ENCODE measurements at places on chromosomes 16 and 17.

DNA sequence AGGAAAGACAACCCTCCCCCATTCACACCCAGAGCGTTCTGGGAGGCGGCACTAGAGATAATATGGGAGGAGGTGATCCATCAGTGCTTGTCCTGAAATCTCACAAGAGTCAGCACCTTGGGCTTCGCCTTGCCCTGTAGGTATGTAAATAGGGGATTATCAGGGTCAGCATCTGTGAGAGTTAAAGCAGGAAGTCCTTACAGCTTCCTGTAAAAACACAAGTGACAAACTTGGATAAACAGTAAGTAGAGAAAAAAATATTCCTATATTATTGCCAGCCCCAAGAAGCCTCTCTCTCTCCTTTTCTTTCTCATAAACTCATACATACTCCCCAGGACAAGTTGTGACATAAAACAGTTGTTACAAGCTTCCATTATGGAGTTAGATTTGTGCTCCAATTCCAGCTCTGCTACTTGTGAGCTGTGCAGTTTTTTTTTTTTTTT lies 187.7 kb downstream of the MAF start:
- no peak for DNase-seq

DNA sequence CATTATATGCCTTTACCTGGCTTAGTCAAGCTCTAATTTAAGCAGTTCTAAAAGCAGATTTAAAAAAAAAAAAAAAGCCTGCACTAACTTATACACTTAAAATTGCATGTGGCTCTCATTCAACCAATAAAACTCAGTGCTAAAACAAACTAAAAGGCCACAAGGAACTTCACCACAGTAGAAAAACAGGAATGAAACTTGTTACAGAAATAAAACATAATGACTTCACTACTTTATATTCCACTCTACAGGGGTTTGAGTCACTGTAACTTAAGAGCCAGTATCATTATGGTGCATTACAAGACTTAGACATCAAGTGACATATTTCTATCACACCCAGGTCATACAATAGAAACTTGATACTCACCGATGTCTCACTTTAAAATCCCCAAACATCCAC lies 11.1 kb downstream of the CA10 start:
- no peak for DNase-seq

DNA sequence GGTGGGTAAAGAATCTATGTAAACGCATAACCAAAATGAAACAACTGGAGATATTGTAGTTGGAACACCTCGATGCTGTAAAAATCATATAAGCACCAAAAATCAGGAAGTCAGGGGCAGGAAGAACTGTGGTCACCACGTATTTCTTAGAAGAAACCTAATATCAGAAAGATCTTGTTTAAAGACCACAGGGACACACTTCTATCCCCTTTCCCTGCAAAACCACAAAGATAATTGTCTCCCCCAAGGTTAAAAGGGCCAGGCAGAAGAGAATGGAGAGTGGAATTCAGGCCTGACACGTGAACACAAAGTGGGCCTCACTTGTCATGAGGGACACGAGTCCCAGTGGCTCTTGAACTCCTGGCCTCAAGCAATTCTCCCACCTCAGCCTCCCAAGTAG lies 68.1 kb downstream of the GSG1L start:
- no peak for DNase-seq

DNA sequence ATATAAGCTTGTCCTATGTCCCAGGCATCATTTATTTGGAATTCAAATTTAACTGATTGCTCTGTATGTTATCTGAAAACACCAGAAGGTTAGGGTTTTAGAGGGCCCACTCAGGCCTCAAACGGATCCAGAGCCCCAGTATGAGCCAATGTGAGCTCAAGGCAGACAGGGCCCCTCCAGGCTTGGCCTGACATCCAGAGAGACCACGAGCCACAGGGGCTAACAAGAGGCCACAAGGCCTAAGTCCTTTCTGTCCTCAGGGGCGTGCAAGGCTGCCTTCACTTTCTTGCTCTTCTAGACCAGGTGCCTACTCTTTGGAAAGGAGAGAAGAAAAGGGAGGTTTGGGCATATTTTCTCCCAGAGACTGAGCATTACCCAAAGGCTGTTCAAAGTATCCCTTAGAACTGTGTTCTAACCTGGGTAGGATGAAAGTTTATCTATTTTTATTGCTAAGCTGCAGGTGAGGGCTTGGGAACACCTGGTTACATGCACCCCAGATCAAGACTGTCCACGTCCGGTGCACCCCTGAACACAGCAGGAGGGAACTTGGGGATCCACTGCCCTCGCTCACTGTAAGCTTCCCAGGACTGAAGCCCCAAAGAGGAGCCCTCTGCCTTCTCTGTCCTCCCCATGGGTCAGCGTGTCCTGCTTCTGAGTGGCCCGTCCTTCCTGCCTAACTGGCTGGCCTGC lies 1.5 kb upstream of the ENGASE start:
- no peak for DNase-seq

GRCh38 chr16:84331998-84332780 lies 36.1 kb upstream of the ATP2C2 start:
- DNase-seq: no peak

DNA sequence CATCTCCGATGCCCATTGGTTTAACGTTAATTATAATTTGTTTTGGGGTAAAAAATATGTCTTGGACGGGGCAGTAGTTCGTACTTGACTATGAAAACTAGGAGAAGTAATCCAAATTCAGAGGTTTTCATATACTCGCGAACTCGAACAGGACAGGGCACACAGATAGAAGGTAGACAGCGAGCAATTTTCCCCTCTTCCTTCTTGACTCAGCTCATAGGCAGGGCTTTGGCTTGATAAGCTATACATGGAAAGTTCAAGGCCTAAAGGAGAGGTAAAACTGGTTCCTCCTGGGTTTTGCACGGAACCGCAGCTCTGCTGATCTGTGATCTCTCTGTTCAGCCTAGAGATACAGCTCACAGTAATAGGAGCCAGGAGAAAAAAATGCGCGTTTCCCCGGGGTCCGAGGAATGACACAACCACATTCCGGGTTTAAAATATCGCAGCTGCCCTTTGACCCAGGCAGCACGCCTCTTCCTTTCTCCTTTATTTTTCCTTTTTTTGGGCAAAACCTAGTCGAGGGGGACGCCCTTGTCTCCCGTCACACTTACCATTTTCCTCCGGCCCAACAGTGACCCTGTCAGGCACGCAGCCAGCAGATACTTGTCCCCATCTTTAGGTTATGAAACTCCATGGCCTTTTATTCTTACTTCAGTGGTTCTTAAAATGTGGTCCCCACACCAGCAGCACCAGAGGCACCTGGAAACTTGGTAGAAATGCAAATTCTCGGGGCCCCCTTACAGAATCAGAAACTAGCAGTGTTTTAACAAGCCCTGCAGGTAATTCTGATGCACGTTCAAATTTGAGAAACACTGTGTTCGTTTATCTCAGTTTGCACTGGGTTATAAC lies 1.7 kb upstream of the LASP1 start:
- no peak for DNase-seq

DNA sequence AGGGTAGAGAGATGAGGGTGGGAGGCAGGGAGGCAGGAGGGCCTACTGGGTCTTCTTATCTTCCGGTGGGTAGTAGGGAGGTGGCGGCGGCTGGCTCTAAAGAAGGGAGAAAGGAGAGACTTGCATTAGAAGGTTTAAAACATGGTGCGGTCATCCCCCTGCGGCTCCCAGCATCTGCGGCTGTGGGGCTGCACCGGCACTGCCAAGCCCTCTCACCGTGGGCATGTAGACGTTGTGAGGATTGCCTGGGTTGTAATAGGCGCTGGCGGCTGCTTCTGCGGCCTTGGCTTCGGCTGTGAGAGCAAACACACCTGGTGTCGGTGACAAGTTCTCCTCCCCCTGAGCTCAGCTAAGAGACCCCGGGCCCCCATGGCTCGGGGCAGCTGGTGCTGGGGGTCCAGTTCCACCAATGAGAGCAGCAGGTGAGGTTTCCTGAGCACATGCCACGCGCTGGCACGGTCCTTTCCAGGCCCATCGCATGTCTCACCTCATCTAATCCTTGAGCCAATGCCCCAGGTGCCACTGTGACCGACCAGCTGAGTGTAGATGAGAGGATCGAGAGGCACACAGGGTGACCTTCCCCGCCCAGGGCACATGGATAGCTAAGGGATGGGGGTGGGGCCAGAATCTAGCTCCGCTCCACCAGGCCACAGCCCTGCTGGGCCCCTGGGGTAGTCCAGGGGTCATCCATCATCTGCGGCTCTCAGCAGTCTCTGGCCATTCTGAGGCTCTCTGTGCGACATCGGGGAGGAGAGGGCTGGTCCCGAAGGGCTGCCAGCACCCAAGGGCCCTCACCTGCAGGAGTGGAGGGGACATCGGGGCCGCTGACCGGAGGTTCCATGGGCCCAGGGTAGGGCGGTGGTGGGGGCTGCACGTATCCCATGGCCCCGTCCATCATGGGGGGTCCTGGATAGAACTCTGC lies 2.7 kb upstream of the UNC13D start:
- DNase-seq: no peak

- no peak for DNase-seq
Measured at GRCh38 chr16:85554889-85555718, 58.0 kb upstream of the GSE1 start.

GRCh38 chr16:87240211-87241136 lies 76.7 kb downstream of the C16orf95 start:
- DNase-seq: no peak

GRCh38 chr17:50710025-50710424 lies 2.3 kb upstream of the ANKRD40 start:
- no peak for DNase-seq

- DNase-seq: no peak
Measured at GRCh38 chr16:6484935-6485334, 847.7 kb upstream of the RBFOX1 start.

- DNase-seq: no peak
Measured at GRCh38 chr17:18321309-18321708, 6.2 kb downstream of the SMCR8 start.

DNA sequence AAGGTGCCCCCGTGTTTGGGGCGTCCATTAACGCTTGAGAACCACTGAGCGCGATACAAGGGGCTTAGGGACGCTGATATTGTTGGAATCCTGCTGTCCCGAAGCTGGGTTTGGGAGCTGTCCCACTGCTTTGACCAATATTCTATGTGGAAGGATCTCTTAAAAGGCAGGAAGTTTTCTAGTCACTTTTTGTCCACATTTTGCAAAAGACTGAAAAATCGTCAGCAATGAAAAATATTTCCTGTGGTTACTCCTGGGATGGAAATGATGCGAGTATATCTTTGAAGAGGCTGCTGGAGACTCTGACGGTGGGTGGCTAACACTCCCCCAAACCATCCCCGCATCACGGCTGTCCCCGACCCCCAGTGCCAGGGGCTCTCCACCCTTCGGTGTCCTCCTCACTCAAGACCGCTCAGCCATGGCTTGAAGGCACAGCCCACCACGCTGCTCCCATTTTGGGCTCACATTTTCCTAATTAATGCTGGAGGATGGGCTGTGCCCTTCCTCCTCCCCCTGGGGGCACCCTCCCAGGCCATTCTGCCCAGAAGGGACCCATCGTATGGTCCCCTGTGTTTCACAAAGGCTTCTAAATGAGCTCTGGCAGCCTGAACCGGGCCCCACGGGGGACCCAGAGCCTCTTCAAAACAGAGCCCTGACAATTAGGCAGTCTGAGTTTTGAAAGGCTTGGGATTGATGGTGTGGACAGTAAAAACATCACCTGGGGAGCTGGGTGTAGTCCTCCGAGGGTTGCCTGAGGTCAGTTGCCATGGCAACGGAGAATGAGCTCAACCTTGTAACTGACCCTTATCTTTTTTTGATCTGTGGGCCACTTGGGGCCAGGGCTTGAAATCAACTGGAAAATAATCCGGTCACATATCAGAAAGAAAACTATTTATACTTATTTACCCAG lies 158.6 kb downstream of the C16orf78 start:
- no peak for DNase-seq

GRCh38 chr17:38897176-38897575 lies 27.3 kb downstream of the LASP1 start:
- no peak for DNase-seq

- no peak for DNase-seq
Measured at GRCh38 chr17:32285306-32285705, 19.7 kb downstream of the RHBDL3 start.

GRCh38 chr17:78515480-78515879 lies 61.7 kb downstream of the DNAH17 start:
- no peak for DNase-seq

DNA sequence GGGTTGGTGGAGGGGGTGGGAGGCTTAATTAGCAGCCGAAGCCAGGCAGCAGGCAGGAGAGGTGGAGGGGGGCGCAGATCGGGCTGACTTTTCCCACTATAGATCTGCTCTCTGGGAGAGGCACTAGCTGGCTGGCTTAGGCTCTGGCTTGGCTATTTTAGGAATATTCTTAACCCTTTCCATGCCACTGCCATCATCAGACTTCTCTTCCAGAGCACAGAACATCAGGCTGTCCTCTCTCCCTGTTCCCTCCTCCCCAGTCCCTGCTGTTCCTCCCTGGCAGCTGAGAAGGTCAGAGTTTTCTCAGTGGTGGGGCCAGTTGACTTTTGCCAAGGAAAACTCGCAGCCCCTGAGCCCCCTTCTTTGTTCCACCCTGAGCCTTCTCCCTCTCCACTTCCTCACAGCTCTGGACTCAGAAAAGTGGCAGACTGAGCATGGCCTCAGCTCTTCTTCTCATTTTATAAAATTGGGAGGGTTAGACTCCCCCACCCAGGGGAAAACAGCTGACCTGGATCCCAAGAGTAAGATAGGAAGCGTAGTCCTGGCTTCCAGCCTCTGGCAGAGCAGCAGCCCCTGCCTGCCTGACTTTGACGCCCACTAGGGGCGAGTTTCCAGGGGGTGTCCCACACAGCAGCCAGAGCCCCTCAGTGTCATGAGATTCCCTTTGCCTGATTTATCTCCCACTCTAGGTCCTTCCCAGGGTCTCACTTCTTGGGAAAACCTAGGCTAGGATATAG lies 9.9 kb upstream of the C1QL1 start:
- no peak for DNase-seq

GRCh38 chr17:81126281-81127132 lies 38.8 kb upstream of the PVALEF start:
- DNase-seq: no peak

DNA sequence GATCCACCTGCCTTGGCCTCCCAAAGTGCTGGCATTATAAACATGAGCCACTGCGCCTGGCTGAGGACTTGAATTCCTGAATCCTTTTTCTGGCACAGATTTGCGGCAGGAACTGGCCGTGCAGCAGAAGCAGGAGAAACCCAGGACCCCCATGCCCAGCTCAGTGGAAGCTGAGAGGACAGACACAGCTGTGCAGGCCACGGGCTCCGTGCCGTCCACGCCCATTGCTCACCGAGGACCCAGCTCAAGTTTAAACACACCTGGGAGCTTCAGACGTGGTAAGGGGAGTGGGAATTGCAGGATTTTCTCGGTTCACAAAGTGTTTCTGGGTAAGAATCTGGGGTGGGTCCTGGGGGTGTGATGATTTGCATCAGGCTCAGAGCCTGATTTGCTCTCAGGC lies 41.0 kb downstream of the NDE1 start:
- DNase-seq: no peak

- DNase-seq: no peak
Measured at GRCh38 chr17:74260525-74260850, 13.5 kb upstream of the DNAI2 start.

All from T-helper 17 cell (primary cell).